ENCODE measurements at places on chromosomes 13 and 19.

- DNase-seq = no peak
These were observed 81.3 kb upstream of the TMTC4 start for GRCh38 chr13:100755891-100756290.

GRCh38 chr19:44623626-44624025 lies 10.3 kb downstream of the IGSF23 start:
- no peak for DNase-seq

- no peak for DNase-seq
These were observed 1.9 kb upstream of the MRPS31 start for GRCh38 chr13:40772765-40773473.

- no peak for DNase-seq
These were observed 671 bp upstream of the SLC46A3 start for GRCh38 chr13:28719227-28720055.

DNA sequence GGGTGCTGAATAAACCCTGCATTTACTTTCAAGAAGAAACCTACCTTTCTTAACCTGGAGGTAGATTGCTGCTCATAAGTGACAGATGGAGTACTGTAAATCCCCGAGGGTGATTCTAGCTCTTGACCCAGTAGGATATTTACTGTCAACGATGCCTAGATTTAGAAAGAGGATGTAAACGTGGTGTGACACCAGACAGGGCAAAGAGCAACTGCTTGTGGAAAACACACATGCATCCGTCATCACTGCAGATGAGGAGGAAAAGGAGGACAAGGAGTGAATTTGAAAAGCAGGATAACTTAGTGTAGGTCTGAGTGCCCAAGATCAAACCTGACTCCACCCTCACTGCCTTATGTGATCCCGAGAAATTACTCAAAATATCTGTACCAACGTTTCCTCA lies 9.8 kb upstream of the CLN5 start:
- DNase-seq = no peak
